NCI-H187 treated with DMSO at 0.1 percent for 48 hours (cell line): ENCODE measurements at places on chromosomes 6 and 20.
A peak's percentile ranks its signal among the peaks of the same experiment; 100 is the strongest.

- DNase-seq = no peak
Measured at GRCh38 chr6:32118782-32119628, 9.0 kb downstream of the ATF6B start.

- no peak for DNase-seq
Measured at GRCh38 chr20:4973330-4974097, 27.8 kb downstream of the SLC23A2 start.

- DNase-seq = peak; percentile 24
Measured at GRCh38 chr6:28981833-28982475, 23.2 kb downstream of the ZNF311 start.

GRCh38 chr6:87731818-87732661, 30.0 kb upstream of the AKIRIN2 start:
- DNase-seq = peak; percentile 57

- no peak for DNase-seq
Measured at GRCh38 chr6:14265049-14266021, 147.8 kb downstream of the CD83 start.

DNA sequence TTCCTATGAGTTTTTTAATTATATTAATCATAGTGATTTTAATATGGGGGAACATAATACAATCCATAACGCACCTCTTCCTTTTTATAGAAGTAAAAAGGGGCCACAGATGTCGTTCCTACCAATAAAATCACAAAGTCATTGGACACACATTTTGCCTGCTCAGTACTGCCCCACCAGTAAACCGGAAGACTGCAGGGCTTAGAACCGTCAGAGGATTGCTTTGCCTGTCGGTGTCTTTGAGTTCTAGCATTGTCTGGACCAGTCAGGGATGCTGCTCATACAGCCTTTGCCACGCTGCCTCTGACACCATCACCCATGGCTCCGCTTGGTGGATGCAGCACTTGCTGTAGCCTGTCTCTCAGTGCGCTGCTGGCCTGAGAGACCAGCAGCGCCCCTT, 853.6 kb downstream of the C6orf118 start:
- no peak for DNase-seq

- DNase-seq = no peak
Measured at GRCh38 chr6:75124983-75125382, 80.9 kb downstream of the COL12A1 start.

DNA sequence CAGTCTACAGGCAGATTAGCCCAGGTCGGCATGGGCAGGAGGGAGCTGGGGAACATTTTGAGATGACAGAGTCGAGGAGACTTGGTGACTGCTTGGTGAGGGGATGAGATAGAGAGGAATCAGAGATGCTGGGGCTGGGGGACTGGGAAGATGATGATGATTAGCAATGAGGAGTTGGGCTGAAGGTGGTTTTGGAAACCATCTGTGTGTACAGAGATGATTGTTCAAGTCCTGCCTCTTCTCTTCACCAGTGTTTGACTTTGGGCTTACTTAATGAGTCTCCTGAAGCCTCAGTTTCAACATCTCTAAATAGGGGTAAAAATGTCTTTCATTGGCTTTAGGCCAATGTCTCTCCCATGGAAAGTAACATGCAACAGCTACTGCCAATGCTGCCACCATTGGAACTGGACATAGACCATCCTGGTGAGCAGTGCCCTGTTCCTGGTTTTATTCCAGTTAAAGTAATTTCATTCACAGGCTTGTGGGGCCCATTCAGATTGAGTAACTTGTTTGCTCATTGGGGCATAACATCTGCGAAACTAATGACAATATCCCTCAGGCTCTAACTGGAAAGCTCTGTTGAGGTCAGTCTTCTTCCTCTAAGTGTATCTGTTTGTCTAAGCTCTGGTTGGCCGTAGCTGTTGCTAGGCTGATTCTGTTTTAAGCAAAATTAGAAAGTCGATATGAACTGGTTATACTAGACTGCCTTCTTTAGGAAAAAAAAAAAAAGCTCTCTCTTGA, 99.1 kb downstream of the ARMC2 start:
- no peak for DNase-seq

GRCh38 chr20:61295682-61296628, 43.9 kb downstream of the CDH4 start:
- no peak for DNase-seq

- no peak for DNase-seq
Measured at GRCh38 chr6:134261766-134262165, 56.1 kb downstream of the SGK1 start.

DNA sequence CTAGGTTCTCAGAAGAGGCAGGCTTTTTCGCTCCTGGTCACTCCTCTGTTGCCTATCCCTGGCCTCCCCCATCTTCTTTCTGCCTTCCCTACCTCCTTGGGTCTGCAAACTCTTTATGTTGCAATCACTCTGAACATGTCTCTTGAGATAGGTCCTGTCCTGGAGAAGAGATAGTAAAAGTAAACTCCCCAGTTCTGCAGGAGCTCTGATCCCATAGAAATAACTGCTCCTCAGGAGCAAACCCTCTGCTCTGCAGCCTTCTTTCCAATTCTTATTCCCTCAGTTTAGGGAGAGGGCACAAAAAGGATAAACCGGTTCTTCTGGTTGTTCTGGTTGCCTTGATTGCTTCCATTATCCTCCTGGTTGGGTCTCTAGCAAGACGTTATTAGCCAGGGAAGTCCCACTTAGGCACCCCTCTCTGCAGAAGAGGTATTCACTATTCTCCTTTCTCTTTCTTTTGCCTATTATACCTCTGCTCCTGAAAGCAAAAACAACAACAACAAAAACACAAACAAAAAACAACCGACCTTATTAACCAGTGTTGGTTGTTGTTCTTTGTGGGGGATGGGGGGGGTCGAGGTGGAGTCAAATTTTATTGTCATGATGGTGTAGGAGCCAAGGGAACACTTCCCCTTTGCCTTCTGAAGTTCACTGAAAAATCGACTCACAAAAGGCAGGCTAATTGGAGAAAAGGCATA, 973 bp downstream of the TRIM38 start:
- no peak for DNase-seq

GRCh38 chr20:50663095-50663821, 28.1 kb downstream of the RIPOR3 start:
- DNase-seq = no peak

GRCh38 chr6:13184547-13184946, 143.8 kb downstream of the TBC1D7 start:
- DNase-seq = no peak

DNA sequence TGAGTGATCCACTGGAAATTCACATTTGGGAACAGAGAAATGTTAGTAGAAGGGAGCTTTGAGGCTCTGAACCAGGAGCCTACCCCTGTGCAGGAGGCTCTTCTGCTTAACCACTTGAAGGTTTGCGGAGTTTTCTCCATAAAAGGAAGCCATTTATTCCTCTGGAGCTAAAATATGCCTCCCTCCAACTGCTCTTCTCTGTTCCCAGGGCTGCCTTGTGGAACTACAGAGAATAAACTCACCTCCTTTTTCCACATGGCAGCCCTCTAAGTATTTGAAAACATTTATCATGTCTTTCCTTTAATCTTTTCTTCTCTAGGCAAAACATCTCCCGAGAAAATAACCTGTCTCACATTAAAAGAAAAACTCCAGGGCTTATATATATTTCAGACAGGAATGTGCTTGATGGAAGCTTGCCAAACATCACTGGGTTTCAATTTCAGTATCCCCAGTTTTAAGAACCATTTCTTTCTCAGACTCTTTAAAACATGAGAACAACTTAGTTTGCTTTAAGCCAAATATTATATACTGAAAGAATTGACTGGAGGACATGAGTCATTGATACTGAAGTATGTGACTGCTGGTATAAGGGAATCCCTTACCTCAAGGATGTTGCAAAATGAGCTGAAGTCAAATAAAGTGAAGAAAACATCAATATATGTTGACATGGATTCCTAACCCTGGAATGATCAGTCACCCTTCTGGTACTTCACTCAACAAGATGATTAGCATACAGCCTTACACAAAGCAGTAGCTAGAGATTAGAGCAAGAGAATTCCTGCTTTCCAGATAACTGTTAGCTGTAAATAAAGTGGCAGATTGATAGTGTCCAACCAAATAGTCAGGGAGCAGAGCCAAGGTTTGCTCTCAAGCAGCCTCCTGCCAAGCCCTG, 74.0 kb downstream of the ZBTB2 start:
- DNase-seq = no peak

DNA sequence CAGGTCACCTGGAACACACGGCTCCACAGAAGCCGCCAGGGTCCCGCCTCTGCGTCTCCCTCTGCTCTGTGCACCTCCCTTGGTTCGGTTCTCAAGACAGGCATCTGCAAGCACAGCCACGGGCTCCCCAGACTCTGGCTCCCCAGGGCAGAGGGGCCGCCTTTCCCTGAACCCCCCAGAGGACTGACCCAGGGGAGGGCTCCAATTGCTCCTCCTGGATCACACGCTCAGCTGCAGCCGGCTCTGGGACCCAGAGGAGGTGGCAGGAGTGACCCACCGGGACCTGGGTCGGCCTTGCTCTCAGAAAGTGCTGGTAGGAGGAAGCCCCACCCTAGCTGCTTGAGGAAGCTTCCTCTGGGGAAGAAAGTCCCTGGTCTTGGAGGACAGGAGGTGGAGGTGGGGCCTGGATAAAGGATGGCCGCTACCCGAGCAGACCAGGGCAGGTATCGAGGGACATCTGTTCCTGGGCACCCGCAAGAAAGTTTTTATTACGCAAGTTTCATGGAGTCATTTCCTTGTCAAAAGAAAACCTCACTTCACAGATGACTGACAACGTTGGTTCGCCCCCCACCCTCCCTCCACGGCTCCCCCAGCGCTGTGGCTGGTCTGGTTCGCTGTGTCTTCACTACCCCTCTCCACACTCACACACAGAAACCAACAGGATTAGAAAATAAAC, 103.9 kb upstream of the AFDN start:
- DNase-seq = no peak

DNA sequence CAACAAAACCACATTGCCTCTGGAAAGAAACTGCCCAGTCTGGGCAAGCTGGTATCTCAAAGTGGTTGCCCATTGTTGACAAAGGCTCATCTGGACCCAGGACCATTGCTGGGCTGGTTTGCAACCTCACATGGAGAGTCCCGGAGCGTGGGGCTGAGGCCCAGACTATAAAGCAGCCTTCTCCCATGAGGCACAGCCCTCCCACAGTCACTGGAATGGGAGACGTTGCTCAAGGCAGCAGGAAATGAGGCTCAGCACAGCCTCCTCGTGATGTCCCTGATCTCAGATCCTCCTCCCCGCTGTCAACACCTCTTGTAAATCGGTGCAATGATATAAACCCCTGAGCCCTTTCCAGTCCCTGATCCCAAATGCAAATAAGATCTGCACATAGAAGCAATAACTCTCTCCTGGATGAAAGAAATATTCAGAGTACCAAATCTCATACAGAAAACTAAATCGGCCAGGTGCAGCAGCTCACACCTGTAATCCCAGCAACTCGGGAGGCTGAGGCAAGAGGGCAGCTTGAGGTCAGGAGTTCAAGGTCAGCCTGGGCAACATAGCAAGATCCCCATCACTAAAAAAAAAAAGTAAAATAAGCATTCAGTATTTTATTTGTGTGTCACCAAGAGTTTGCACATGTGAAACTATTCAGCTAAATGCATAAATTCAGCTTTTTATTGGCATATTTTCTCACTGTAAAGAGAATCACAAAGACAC, 103.0 kb upstream of the RREB1 start:
- DNase-seq = no peak

DNA sequence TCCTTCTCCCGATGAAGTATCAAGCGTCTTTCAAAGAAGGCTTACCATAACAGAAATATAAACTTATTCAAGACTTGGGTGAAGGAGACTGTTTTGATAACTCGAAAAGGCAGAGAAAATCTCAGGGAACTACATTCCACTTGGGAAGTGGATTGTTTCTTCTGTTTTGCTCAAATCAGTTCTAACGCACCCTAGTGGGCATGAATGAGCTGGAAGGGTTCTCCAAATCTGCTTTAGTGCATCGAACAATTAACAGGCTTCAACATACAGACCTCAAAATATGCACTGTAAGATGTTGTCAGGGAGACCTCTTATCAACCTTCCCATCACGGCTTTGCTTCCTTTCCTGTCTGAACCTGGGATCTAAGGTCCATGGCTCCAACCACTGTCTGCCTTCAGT, 392.5 kb downstream of the CD83 start:
- DNase-seq = no peak

DNA sequence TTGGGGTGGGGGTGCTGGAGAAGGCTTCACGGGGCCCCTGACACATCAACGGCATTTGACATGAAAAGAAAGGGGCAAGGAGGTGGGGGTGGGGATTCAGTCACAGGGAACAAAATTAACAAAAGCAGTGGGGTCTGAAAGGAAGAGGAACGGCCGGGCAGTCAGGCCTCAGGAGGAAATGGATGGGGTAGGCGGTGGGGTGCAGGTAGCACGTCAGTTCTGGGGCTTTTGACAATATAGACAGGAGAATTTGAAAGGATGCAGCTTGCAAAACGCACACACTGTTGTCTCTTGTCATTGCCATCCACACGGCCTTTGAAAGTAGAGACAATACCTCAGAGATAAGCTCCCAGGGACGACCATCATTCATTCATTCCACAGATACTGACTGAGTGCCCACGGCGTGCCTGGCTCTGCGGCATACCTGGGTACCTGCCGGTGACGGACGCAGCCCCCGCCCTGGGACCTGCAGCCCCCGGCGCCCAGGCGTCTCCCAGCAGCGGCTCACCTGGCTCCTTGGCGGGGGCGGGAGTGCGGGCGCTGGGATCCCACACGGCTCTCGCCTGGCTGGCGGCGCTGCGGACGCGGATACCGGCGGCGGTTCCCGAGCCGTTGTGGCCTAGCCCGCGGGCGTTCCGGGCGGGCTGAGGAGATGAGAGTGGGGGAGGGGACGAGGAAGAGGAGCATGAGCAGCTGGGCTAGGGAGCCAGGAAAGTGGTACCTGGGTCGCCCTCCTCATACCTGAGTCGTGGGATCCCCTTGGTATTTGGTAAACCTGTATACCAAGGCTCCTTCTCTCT, at the start of gene SLC26A8:
Gene SLC26A8 (minus strand): TSS at position 646 of the 800 bp plus-strand sequence. CDS start 4,934 bp downstream, outside the sequence.
- DNase-seq = no peak

GRCh38 chr6:53583451-53583850, 38.5 kb upstream of the GCLC start:
- no peak for DNase-seq

- no peak for DNase-seq
Measured at GRCh38 chr20:31704225-31705119, 18.2 kb downstream of the BCL2L1 start.

GRCh38 chr20:36908603-36909002, 32.7 kb downstream of the TLDC2 start:
- DNase-seq = no peak

DNA sequence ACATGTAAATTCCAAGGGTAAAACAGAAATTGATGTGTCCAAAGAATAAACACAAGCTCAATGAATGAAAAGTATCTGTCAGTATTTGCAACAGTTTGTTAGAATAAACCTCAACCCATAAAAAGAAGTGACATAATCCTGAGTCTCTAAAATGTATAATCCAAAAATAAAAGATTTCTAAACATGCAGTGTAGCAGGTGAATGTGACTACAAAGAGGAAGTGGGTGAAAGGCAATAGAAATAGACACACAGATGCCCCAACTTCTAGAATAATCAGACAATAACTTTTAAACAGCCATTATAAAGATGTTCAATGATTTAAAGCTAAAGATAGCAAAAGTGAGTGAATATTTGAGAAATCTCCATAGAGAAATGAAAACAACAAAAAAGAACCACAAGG, 1009.2 kb upstream of the GJE1 start:
- no peak for DNase-seq
